Fibroblast of lung (primary cell): ENCODE measurements at places on chromosomes 4 and X. TPM values are rescaled to one million over a fixed set of nuclear protein-coding genes. Genes with fewer than 3 reads are reported as not detected.

AFM gene
- not detected in 2 replicates for total RNA-seq

G3BP2 gene
- 140 and 143 TPM in 2 replicates for total RNA-seq

NUDT9 gene
- total RNA-seq: 16.4 and 18.8 TPM in 2 replicates

CCKAR gene
- total RNA-seq: under 0.01 and 0.83 TPM in 2 replicates

TRAM1L1 gene
- 3.1 and 5.0 TPM in 2 replicates for total RNA-seq

BEX3 gene
- total RNA-seq: 300 and 416 TPM in 2 replicates
